RPMI8226 (cell line): ENCODE measurements at places on chromosomes 6 and 20.
A peak's percentile ranks its signal among the peaks of the same experiment; 100 is the strongest.

DNA sequence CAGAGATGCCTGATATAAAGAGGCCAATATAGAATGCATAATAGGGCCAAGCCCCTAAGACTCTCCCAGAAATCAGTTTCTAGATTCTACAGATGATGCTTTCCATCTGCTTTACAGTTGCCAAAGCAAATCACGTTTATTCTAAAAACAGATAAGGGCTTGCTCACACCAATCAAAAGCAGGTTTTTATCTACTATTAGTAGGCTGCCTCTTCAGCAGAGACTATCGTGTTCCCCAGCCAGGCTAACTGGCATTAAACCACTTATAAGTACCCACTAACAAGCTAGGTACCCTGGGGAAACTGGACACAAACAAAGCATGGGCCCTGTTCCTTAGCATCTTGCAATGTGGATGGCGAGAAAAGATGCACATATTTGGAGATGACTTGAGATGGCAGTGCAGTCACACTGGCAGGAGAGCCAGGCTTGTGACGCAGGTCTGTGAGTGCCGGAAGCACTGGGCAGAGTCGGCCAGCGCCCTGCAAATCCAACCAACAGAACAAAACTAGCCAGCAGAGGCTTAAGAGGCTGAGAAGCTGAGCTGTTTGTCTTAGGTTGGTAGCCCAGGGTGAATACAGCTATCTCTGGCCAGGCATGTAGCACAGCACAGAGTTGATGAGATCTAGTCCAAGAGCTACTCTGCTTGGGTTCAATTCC lies 73.4 kb downstream of the GFOD1 start:
- DNase-seq = no peak

DNA sequence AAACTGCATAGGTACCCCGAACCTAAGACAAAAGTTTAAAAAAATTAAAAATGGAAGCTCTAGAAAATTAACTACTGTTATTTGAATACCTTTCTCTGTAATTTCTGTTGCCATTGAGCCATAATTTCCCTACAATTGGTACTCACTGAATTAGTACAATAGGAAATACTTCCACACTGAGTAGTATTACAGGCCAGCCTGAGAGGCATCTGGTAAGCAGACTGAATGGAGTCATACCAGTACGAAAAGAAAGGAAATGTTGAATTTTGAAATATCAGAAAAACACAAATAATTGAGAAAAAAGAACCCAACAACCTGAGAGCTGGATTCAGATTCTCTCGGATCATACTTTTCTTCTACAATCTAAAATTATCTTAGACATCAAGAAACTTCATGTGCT lies 791.3 kb downstream of the TENT5A start:
- no peak for DNase-seq

DNA sequence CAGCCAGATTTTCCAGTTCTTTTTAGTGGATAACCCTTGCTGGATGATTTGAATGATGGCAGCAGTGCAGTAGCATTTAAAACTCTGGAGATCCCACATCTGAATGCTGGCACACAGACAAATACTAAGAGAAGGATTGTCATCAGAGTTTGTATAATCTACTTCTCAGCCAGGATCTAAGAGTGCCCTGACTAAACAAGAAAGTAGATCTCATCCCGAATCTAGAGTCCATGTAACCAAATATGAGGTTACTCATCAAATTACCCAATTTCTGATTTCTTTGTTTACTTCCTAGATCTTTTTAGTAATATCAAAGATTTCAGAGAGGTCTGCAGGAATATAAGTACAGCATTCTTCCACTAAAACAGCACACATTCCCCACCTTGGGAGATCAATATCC lies 7.8 kb downstream of the TMC2 start:
- DNase-seq = no peak

DNA sequence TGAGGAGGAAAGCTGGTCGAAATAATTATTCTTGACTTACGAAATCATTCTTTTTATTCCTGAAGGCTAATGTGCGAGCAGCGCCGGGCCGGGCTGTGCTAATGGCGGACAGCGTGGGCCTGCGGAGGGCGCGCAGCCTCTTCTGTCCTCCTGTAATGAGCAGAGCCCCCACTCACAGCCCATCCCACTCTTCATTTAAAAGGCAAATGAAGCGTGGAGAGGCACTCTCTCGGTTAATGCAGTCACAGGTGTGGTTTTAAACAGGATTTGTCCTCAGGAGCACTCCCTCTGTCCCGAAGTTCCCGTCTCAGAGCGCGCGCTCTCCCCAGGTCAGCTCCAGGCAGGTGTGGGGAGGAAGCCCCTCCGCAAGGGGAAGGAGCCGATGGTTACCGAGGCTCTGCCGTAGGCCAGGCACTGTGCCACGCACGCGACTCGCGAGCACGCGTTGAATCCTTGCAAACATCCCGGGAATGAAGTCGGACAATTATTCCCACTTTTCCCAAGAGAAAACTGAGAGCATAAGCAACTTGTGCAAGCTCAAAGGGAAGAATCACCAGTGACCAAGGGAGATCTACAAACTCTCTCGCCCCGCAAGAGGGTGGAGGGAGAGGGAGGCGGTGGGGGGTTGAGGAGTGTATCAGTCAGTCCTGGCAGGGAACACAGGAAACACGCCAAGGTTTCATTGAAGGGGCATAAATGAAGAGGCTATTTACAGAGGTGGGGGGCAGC lies 35.5 kb upstream of the ZFAND3 start:
- DNase-seq = no peak

DNA sequence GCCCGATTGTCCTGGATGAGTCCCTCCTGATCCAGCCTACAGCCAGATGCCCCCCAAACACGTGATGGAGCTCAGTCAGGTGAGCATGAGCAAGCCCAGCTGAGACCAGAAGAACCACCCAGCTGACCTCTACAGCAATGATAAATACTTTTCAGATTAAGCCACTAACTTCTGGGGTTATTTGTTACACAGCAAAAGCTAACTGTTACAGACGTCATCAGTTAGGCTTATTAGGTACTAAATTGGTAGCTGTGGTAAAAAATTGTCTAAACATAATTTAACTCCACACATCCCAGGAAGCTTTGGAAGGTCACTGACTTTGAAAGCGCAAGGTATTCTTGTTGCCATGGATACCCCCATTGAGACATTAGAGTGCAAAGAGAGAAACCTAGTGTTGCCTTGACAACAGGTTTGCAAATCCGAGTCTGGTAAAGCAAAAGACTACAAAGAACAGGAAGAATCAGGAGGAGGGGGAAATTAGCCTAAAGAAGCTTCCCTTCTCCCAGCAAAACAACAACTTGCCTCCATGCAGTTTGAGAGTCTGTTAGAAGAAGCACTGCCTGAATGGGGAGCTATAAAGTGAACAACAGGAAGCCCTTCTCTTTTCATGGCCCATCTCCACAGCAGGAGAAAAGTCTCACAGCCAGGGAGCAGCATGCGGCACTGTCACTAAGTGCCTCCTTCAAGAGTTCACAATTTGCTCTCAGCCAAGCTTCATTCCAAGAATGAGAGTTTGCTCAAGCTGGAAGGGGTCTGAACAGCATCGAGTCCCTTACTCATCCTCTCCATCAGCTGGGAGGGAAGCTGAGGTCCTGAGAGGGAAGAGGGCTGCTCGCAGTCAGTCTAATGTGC lies 41.7 kb upstream of the ZNF831 start:
- no peak for DNase-seq

DNA sequence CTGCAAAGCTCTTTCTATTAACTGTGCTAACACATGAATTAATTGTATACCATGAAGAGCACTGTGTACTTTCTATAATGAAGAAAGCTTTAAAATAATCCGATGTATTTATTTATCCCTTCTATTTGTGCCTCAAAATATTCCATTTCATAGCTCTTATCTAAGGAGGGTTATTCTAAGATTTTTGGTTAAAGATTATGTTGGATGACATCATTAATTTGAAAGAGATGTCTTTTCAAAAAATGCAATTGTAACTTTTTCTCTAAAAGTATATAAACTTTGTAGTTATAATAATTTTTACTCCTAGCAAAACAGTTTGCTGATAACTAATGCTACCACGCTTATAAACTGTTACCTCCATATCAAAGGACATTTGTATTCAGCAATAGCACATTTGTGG lies 192.4 kb upstream of the HSF2 start:
- no peak for DNase-seq

DNA sequence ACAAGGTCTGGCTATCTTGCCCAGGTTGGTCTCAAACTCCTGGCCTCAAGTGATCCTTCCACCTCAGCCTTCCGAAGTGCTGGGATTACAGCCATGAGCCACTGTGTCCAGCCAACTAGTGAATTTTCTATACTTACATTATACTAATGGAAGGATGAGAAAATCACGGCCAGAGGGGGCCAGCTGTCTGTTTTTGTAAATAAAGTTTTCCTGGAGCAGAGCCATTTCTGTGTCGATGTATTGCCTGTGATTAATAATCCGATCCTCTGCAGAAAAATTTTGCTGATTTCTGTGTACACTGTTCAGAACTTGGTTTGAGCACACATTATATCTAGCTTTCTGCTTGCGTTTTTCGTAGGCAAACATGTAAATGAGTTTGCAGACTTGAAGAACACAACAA lies 28.8 kb downstream of the PTPRT start:
- no peak for DNase-seq

DNA sequence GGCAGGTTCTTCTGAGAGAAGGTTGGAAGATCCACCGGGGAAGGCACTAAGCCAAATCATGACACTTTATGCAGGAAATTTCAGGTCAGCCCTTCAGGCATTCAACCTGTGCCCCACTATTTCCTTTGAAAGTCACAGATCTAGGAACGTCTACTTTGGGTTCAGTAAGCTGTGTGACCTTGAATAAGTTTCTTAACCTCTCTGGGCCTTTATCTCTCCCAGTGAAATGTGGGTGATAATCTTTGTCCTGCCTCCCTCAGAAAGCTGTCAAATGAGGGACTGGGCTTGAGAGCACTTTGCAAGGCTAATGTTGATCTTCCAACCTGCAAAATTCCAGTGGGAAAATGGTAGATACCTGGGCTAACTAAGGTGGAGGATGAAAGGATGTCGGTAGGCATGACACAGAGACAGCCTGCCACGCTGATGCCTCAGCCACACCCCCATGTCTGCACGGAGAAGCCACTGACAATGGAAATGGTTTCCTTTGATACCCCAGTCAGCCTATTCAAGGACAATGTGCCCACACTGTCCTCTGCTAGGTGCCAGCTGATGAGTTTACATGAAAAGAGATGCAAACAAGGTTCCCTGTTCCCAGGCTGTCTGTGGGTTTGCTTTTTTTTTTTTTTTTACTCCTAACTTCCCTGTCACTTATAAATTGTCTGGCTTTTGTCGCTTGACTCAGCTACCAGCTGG lies 9.3 kb downstream of the BNIP5 start:
- no peak for DNase-seq

DNA sequence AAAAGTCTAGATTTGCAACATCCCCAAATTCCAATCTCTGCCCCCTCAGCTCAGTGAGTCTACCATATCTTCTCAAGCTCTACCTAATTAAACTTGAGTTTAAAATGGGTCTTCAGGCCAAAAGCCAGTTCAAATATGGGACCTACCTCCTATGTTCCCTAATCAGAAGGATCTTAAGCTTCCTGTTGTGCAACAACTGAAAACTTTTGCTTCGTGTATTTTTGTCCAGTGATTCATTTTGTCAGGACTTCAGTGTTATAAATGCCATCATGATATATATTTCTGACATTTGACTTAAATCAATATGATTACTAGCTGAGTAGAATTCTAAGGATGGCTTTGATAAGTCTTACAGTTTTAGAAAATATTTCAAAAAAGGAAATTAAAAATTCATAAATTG lies 622.6 kb upstream of the PTCHD4 start:
- no peak for DNase-seq

GRCh38 chr20:3777381-3777715 lies 3.9 kb downstream of the SPEF1 start:
- DNase-seq = no peak

GRCh38 chr20:39993742-39994141 lies 695.3 kb downstream of the MAFB start:
- no peak for DNase-seq

- no peak for DNase-seq
Measured at GRCh38 chr6:47788498-47788884, 6.7 kb downstream of the OPN5 start.

GRCh38 chr6:57313711-57314471 lies 3.5 kb upstream of the PRIM2 start:
- peak; percentile 9 for DNase-seq

- no peak for DNase-seq
Measured at GRCh38 chr20:23946206-23946605, 42.4 kb downstream of the GGTLC1 start.

GRCh38 chr20:16243470-16243869 lies 329.8 kb downstream of the KIF16B start:
- no peak for DNase-seq

GRCh38 chr20:37914672-37915433 lies 11.9 kb downstream of the VSTM2L start:
- no peak for DNase-seq

- DNase-seq = no peak
Measured at GRCh38 chr6:143697076-143697800, 19.5 kb downstream of the PHACTR2 start.

DNA sequence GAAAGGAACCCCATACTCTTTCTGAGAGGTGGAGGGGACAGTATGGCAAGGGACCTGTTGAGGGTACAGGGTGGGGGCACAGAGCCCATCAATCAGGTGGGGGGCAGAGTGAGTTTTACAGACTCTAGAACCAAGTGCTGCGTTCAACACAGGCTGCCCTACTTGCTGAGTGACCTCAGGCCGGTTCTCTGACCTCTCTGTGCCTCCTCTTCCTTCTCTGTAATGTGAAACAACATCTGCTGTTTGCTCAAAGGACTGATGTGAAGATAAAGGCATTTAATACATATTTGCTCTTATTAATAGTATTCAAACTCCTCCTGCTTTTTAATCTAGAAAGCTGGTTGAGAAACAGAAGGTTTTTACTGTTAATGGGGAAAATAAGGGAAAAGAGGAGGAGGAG lies 25.9 kb upstream of the APMAP start:
- DNase-seq = no peak

- no peak for DNase-seq
Measured at GRCh38 chr6:42454428-42454791, 2.7 kb upstream of the TRERF1 start.

DNA sequence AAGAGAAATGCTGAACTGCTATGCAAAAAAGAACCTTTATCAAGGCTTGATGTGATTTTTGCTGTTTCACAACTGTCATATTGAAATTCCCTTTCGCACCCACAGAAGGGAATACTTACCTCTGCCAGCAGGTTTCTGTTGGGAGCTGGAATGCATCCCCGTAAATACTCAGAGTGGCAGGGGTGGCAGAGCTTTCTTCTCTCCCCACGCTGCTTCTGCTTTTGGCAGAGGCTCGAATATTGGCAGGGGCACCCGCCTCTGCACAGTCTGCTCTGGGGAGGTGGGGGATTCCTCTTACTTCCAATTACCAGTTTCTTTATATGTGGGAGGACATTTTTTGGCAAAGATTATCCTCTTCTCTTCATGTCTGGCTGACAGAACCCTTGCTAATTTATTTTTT lies 28.4 kb downstream of the TMEM200A start:
- no peak for DNase-seq

DNA sequence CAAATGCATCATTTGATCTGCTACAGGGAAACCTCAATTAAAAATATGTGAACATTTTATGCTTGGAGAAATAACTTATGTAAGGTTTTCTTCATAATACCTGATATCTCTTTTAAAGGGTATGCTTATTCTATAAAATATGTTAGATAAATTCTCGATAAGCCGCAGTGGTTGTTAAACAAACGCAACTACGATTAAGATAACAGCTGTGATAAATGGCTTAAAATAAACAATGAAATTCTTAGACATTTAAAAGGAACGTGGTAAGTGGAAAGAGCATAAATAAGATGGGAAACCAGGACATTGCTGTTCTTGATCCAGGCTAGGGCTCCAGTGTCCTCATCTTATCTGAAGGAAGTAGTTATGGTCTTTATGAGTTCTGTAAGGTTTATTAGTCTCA lies 415.9 kb downstream of the CD83 start:
- no peak for DNase-seq
